ENCODE measurements at places on chromosomes 4 and X.

DNA sequence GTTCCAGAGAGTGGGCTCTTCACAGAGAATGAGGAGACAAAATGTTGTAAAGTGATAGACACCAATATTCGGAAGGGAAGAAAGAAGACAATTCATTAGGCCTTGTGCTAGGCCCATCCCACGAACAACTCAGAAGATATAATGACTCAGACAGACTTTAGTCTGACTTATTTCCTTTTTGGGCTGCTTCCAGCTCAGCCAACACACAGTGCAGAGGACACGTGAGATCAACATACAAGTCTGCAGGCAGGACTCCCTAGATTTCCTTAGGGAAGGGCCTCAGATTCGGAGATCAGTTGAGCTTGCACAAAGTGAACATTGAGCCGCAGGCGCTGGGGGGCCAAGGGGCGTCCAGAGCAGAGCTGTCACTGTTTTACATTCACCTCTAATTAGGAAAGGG is 290.7 kb upstream of the TENM3 start:
- peak; percentile 41 for DNase-seq

DNA sequence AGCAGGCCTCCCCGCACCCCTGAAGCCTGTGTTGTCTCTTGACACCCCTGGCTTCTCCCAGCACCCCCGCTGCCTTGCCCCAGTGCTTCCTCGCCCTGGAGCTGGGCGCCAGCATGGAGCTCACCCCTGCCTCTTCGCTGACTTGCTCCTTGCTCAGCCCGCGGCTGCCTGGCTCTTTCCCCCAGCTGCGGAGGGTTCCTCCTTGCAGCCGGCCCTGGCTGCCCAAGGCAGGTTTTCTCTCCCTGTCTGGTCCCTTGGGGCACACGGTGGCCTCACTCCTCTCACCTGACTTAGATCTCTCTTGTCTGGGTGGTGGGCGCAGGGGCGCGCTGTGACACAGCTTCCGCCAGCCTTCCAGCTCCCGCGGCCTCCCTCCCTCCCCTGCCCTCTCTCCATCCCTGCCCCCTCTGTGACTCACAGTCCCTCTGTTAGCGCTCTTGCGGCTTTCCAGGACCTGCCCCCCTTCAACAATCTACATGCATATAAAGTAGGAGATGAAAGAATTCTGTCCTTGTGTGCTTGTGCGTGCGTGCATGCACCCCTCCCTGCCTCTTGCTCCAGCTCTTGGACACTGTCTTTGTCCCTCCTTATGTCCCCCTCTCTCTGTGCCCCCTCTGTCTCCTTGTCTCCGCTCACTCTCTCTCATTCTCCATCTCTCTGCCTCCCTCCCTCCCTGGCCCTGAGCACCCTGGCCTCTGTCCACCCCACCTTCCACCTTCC is 2.2 kb downstream of the PLXNB3 start:
- DNase-seq, result no peak

DNA sequence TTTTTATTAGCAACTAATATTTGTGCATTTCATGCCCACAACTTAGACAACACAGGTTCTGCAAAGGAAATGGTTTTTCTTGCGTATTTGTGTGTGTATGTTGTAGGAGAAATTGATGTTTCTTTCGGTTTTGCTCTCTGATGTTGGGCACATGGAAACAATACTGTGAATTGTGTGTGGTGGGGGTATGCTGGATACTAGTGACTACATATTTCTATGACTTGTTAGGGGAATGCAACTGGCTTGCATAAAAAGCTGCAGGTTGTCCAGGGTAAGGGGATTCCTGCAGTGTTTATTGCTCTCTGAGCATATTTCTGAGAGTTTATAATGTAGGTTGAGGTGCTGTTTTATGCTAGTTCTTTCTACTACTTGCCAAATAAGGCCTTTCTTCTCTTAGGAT is 11.6 kb downstream of the DLG3 start:
- no peak for DNase-seq

DNA sequence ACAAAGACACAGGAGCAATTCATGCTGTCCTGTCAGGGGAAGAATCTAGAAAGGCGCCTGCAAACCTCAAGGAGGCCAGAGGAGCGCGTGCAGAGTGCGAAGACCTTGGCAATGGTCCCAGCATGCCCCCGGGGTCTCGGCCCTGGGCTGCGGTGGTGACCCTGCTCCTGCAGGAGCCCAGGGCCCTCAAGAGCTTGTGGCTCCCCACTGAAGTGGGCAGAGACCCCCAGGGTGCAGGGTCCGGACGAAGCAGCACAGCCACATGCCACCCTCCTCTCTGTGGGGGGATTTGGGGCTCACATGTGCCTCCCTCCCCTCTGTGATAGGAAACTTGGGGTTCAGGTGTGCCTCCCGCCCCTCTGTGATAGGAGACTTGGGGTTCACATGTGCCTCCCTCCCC is 39.3 kb downstream of the GAK start:
- DNase-seq, result no peak

- DNase-seq, result no peak
These were observed 38.9 kb upstream of the MAP9 start for GRCh38 chr4:155415662-155416061.

- no peak for DNase-seq
These were observed 172.7 kb upstream of the LNX1 start for GRCh38 chr4:53763813-53764597.

DNA sequence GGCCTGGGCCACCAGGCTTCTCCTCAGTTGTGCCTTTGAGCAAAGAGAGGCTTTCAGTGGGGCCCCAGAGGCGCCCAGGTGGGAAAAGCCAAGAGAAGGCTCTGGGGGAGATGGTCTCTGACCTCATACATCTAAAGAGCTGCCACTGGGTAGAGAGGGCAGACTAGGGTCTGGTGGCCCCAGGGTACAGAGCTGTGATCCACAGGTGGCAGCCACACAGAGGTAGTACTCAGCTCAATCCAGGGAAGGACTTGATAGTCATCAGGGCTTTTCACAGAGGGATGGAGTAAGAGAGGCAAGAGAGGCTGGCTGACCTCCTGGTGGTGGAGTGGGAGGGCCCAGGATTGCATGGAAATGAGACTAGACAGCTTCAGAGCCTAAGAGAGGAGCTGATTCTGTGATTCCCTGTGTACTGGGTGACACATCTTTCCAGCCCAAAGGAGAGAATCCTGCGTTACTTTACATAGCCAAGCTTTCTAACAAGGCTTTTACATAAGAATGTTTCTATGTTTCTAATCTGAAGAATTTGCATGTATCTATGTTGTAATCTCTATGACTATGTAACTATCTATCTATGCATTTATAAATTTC is 53.2 kb upstream of the PJA1 start:
- DNase-seq, result no peak

DNA sequence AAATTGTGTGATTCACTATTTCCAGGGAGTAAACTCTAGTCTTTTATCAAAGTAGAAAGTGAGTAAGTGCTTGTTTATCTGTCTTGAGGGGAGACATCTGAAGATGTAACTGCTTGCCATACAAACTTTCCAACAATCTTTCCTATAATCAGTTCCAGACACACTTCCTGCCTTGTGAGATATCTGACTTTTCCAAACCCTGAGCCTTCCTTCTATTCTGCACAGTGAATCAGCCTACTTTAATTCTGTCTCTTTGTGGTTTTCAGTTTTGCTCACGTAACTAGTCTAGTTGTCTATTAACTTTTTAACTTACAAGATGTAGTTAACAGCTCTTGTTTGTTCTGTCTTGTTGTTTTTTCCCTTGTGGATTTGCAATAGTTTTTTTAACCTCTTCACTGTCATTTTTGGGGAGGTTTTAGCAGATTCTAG is 947.8 kb downstream of the C4orf33 start:
- DNase-seq, result no peak

- no peak for DNase-seq
These were observed 11.6 kb downstream of the PDZD4 start for GRCh38 chrX:153818571-153819383.

GRCh38 chrX:1178580-1179057 is 33.8 kb downstream of the CRLF2 start:
- DNase-seq, result no peak

- DNase-seq, result no peak
These were observed 75.8 kb downstream of the NUDT11 start for GRCh38 chrX:51420610-51421009.

- DNase-seq, result no peak
These were observed 124.2 kb downstream of the NFKB1 start for GRCh38 chr4:102625232-102625930.

DNA sequence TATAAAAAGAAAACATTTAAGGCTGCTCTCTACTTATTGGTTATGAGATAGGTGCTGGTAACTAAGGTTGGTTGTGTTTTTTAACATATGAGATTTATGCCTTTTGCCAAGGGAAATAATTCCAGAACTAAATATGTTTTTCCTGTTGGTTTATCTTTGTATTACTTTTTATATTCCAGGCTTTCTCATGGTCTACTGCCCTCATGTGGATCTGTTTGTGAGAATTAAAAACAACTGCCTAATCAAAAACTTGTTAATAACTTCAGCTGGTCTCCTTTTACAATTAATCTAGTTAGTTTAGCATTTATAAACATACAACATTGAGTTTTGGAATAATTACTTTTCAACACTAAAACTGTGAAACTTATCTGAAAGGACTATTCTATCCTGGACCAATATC is 1208.3 kb downstream of the ADGRL3 start:
- no peak for DNase-seq

DNA sequence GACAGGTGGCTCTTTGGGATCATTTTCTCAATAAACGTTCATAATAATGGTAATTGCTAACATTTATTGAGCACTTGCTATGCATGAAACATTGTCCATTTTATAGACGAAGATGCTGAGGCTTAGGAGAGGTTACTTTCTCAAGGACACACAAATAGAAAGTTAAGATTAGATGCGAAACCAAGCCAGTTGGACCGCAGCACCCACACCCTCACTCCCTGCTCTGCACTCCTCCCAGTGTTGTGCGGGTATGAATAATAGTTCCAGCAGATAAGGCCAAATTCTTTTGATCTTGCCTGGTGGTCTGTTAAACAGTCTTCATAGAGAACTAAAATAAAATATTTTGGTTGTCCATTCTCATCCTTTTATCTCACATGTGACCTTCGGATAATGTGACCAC is 85.0 kb upstream of the BEND4 start:
- DNase-seq, result no peak

DNA sequence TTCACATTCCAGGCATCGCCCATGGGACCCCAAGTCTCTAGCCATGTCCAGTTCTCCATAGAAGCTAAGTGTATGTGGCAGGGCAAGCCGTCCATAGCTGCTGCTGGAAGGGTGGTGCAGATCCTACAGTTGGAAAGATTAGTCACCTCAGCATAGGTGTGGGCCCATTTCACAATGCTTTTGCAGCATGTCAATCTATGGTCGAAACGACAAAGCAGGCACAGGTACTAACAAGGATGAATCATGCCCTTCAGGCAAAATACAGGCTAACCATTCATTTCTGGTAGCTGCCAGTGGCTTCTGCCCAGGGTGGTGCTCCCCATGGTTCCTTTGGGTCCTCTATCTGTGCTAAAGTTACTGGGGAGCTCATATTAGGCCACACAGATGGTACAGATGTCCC is 225.2 kb downstream of the ADGRL3 start:
- no peak for DNase-seq

DNA sequence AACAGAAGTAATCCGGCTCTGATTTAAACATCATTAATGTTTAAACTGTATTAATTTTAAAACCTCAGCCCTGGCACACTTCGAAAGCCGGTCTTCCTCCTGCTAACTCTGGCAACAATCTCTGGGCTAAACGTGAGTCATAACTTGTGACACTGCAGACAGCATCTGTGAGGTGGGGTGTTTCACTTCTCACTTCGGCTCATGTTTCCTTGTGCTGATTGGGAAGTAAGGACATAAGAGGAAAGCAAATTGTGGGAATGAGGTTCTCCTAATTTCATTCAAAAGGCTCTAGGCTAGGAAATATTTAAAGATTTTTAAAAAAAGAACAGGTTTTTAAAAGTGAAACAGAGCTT is 139.9 kb upstream of the USP9X start:
- DNase-seq, result peak; percentile 34

GRCh38 chrX:134625315-134625718 is 33.0 kb downstream of the PLAC1 start:
- no peak for DNase-seq

DNA sequence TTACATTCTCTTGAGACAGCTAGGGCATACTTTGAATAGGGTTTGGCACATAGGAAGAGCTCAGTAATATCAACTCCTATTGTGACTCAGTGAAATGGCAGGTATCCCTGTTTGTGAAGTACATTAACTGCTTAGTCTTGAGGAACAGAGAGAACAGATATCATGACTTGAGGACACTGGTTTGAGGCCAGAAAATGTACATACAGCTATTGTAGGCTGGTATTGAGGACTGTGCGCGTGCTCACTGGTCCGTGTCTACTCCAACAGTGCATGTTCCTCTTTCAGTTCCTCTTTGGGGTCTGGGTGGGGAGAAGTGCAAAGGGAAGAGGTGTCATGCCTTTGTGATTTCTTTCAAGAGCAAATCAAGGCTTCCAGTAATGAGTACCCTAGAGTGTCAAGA is 34.6 kb upstream of the TBC1D9 start:
- no peak for DNase-seq

- no peak for DNase-seq
These were observed 123.6 kb upstream of the MSX1 start for GRCh38 chr4:4735870-4736269.

GRCh38 chrX:119041175-119041574 is 31.6 kb upstream of the CT47C1 start:
- peak; percentile 61 for DNase-seq

GRCh38 chr4:107125496-107125895 is 89.4 kb upstream of the DKK2 start:
- DNase-seq, result no peak

DNA sequence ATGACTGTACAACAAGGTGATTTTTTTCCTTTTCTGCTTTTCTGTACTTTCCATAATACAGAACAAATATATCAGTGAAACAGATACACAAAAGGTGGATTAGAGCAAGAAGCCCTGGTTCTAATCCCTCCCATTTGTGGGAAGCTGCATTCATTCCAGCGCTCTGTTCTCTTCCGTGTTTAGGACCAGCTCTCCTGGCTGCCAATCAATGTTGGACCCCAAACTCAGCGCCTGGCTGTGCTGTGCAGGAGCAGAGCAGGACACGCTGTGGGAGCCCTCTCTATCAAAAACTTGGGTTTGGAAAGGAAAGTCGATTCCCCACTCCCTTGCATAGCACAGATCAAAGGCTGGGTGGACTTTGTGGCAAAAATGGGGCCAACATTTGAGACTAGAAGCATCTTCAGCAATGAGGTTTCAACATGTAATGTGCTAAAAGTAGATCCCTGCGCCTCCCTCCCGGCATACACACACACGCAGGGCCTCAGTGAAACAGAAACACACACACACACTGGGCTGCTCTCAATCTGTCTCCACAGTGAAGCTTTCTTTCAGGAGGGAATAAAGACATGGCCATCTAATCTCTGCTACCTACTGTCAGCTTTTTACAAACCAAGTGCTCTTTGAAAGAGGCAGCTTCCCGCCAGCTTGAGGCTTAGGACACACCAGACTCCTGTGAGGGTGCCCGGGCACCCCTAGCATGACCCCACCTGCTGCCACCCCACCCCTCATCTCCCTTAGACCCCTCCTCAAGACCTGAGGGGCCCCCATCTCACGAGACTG is 12.2 kb downstream of the WDR1 start:
- no peak for DNase-seq

- DNase-seq, result no peak
These were observed 5.5 kb downstream of the NEUROG2 start for GRCh38 chr4:112510291-112511092.
